Activated CD4-positive, CD25-positive, alpha-beta regulatory T cell treated with anti-CD3 and anti-CD28 coated beads, Interleukin-2, amount 50 U/mL, for 72 hours (primary cell): ENCODE measurements at places on chromosomes 12 and 14.

- DNase-seq: no peak
Measured at GRCh38 chr14:22658946-22659345, 14.8 kb upstream of the OR6J1 start.

GRCh38 chr14:25537846-25538455, 488.0 kb upstream of the STXBP6 start:
- DNase-seq: no peak

DNA sequence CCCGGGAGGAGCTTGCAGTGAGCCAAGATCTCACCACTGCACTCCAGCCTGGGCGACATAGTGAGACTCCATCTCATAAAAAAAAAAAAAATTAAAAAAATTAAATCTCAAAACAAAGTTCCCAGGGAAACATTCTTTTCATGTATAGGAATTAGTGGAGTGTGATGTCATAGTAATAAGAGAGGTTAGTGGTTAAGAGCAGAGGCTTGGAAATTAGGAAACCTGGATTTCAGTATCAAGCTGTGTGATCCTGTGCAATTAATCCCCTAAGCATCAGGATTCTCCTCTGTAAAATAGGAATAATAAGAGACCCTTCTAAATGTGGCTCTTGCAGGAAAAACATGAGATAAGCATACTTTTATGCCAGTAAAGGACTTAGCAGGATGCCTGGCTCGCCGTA, 3.1 kb upstream of the TXNRD1 start:
- DNase-seq: no peak

DNA sequence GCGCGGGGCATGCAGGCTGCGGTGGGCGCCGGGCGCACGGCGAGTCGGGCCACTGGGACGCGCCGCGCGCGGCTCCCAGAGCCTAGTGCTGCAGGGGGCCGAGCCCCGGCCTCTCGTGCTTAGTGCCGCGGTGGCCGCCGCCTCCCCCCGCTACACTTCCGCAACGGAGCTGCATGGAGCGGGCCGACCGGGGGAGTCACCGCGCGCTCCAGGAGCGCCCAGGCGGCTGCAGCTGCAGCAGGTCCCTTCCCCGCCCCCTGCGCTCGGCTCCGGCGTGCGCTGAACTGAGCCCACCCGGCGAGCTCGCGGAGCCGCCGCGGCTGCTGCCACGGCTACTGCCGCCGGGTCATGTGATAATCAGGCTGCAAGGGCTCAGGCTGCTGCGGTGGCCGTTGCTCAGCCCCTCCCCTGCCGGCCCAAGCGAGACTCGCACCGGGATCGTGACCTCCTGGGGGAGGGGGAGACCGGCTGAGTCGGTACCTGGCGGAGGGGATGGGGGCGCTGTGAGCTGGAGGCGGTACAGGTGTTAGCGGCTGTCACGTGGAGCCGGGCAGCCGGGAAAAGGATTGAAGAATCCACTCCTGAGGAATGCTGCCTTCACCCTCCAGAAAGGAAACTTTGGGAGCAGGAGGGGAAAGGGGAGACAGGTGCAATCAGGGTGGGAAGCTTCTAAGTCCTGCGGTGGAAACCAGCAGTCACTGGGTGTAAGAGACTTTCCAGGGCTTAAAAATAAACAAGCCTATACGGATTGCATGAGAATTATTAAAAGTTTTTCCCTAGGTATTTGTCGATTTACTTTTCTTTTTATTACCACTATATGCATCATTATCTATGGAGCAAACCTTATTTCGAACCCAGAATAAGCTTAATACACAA, at the start of gene PPM1H:
TSS of gene PPM1H (minus strand) at position 352 of the 876 bp plus-strand sequence. CDS start 414 bp downstream, outside the sequence.
- peak; percentile 34 for DNase-seq

GRCh38 chr12:32226768-32227167, 120.1 kb downstream of the BICD1 start:
- DNase-seq: no peak

DNA sequence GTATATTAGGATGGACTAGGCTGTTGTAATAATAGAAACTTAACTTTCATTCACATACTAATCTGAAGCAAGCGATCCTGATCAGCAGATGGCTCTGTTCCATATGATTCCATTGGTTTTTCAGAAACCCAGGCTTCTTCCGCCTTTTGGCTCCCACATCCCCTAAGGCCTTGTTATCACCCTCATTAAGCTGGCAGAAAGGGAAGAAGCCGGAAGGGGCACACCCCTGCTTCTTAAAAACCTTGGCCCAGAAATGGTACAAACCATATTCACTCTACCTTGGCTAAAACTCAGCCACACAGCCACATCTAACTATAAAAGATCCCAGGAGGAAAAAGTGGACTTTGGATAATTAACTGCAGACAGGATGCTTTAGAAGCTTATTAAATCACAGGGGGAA, 329.2 kb downstream of the PCNX1 start:
- no peak for DNase-seq

- no peak for DNase-seq
Measured at GRCh38 chr14:43803076-43803689, 703.9 kb downstream of the FSCB start.

- no peak for DNase-seq
Measured at GRCh38 chr12:68264857-68265256, 11.5 kb upstream of the IL22 start.

- DNase-seq: no peak
Measured at GRCh38 chr12:70305794-70306193, 60.3 kb upstream of the KCNMB4 start.

DNA sequence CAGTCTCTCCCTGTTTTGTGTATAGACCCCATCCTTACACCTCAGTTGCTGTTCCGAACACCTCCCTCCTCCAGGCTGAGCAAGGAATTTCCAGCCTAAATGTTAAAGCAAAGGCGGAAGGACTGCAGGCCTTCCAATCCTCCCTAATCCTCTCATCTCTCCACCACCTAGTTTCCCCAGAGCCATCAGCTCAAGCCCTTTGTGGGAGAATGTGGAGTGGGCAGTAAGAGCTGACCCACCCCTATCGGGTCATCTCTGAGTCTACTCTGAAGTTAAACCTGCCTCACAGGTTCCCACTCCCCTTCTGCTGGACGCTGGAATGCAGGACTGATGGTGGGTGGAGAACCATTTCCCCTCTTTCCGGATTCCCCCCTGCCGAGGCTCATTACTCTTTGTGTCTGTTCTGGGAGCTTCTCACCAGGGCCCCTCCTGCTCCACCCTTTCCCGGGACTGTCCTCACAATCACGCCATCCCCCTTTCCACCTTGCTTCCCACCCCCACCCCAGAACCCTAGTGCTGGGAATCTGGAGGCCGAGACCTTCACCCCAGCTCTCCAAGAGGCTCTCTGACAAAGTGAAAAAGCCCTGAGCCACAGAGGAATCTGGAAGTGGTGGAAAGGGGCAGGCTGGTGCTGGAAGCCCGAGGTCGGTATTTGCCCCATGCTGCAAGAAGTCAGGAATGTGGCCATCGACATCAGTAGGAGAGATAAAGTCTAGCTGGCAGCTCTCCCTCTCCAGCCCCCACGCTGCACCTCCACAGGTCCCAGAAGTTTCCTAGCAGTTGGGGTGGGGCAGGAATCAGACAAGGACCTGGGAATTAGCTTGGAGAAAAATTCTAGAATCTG, 3.3 kb upstream of the KRT18 start:
- DNase-seq: no peak

- no peak for DNase-seq
Measured at GRCh38 chr12:76003355-76003638, 28.3 kb downstream of the PHLDA1 start.

DNA sequence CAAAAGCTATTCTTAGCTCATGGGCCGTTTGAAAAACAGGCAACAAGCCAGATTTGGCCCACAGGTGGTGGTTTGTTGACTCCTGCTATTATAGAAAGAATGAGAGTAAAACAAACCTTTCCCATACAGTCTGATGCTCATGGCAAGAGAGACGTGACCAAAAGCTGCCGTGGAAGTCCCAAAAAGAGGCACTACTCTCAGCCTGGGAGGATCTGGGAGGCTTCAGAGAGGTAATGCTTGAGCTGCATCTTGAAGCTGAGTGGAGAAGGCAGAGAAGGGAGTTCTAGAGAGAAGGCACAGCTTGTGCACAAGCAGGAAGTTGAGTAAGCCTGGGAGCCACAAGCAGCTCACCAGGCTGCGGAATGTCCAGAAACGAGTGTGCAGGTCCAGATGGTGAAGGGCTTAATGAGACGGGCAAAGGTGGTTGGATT, 9.6 kb downstream of the PLXNC1 start:
- DNase-seq: no peak

DNA sequence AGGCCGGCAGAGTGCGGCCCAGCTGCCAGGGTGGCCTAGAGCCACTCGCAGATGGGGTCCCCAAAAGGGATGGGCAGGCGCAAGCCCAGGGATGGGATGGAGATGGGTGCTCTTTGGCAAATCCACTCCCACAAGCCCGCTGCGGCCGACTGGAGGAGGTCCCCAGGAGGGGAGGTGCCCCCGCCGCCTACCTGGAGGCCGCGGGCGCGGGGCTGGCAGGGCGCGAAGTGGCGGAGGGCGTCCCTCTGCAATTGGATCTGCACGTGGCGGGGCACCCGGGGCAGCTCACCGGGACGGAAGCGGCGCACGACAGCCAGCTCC, 730 bp downstream of the PPP1R3E start:
- DNase-seq: no peak

- no peak for DNase-seq
Measured at GRCh38 chr12:71772735-71773134, 18.1 kb downstream of the RAB21 start.

GRCh38 chr12:115756271-115756670, 521.2 kb downstream of the MED13L start:
- DNase-seq: no peak

GRCh38 chr14:101119830-101120571, 216.5 kb upstream of the RTL1 start:
- no peak for DNase-seq

- DNase-seq: no peak
Measured at GRCh38 chr12:81081726-81082125, 3.8 kb downstream of the ACSS3 start.

- DNase-seq: no peak
Measured at GRCh38 chr12:1474041-1474573, 120.3 kb downstream of the FBXL14 start.

DNA sequence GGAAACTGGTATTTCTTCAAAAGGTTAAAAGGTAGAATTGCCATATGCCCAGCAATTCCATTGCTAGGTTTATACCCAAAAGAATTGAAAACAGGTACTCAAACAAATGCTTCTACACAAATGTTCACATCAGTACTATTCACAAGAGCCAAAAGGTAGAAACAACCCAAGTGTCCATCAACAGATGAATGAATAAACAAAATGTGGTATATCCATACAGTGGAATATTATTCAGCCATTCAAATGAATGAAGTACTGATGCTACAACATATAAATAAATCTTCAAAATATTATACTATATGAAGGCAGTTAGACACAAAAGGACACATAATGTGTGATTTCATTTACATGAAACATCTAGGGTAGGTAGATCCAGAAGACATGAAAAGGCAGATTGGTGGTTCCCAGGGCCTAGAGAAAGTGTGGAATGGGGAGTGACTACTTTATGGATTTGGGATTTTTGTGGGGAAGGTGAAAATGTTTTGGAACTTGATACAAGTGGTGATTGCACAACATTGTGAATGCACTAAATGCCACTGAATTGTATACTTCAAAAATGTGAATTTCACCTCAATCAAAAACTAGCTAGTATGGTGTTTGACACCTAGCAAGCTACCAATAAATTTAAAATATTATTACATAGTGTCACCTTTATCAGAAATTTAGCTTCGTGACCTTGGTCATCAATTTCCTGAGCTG, 41.7 kb downstream of the LIN52 start:
- DNase-seq: no peak

DNA sequence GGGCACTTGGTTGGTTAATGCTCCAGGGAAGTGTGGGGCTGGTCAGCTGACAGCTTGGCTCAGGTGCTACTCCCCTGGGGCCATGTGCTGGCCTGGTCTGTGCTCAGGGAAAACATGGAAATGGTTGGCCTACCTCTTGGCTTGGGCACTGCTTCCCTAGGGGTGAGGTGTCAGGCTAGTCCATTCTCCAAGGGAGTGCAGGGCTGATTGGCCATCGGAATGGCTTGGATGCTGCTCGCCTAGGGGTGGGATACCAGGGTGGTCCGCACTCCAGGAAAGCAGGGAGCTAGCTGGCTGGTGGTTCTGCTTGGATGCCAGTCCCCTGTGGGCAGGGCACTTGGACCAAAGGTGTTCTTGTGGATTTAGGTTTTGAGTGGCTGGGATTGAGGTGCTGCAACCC, 245.7 kb downstream of the RAD51B start:
- no peak for DNase-seq

DNA sequence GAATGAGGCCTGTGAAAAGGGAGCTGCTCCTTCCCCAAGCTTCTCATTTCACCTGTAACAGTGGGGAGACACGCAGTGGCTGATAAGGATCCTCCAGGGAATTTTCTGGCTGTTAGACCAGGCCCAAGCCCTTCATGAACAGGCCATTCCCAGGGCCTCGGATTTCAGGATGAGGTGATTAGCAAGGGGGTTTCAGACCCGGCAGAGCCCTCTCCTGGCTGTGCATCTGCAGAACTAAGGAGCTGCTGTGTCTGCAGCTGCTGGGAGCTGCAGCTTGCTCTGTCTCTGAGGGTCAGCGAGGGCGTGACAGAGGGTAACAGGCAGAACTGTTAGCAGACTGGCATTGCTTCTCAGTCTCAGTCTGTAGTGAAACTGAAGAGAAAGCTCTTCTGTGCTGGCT, 110.4 kb downstream of the KCNA5 start:
- DNase-seq: no peak

DNA sequence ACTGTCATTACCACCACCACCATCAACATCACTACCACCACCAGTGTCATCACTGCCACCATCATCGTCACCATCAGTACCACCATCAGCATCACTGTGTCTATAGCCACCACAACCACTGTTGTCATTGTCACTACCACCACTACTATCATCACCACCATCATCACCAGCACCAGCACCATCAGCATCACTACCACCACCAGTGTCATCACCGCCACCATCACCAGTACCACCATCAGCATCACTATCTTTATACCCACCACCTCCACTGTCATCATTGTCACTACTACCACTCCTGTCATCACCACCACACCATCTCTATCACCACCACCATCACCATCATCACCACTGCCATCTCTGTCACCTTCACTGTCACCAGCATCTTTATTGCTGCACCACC, 60.6 kb downstream of the BEGAIN start:
- no peak for DNase-seq

GRCh38 chr14:94123868-94124267, 5.5 kb downstream of the IFI27L2 start:
- DNase-seq: no peak

- DNase-seq: no peak
Measured at GRCh38 chr14:89498878-89499277, 81.8 kb upstream of the FOXN3 start.

DNA sequence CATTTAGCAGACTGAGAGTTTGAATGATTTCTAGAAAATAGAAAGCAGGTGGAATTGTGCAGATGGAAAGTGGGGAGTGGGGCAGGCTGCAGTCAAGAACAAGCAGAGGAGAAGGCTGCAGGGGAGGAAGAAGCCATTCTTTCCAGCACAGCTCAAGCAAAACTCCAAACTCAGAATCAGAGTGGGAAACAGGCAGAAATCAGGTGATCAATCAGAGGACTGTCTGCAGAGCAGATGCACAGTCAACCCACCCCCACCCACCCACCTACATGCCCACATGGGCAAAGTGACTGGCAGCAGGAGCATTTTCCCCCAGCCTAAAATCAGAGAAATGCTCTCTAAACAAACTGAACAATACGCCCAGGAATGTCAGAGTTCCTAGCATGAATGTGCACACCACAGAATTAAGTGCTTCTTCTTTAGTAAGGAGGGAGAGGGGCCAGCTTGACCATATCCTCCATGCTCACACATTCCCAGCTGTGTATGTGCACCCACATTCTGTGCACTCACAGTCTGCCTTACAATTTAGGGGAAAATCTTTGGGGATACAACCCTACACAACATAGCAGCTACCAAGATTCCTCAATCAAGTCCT, 194.1 kb upstream of the PLEKHA5 start:
- DNase-seq: no peak
